ENCODE measurements at places on chromosomes 16 and 17.

GRCh38 chr17:80646328-80646727, 101.7 kb downstream of the RPTOR start:
- DNase-seq = no peak

DNA sequence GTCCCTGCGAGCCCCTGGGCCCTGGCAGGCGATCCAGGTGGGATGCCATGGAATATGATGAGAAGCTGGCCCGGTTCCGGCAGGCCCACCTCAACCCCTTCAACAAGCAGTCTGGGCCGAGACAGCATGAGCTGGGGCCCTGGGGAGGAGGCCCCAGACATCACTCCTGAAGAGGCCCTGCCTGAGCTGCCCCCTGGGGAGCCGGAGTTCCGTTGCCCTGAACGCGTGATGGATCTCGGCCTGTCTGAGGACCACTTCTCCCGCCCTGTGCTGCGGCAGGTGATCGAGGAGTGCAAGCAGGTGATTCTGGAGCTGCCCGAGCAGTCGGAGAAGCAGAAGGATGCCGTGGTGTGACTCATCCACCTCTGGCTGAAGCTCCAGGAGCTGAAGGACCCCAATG, 33.1 kb downstream of the CDRT15L2 start:
- DNase-seq = no peak

GRCh38 chr16:4780235-4780634, 7.9 kb downstream of the SEPTIN12 start:
- DNase-seq = no peak

DNA sequence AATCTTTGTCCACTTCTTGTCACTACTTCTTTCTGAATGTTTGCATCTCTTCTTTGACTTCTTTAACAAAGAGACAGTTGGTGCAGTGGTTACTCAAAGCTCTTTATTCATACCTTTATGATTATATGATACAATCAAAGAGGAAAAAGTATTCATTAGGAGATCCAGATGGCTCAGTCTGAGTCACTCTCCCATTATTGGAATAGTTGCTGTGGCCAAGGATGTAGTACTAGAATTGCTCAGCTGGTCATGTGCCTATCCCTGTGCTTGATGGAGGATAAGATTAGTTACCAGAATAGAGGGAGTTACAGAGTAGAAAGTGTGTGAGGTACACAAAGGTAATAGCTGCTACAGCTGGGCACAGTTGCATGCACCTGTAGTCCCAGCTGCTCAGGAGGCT, 18.3 kb downstream of the BCAS3 start:
- no peak for DNase-seq

DNA sequence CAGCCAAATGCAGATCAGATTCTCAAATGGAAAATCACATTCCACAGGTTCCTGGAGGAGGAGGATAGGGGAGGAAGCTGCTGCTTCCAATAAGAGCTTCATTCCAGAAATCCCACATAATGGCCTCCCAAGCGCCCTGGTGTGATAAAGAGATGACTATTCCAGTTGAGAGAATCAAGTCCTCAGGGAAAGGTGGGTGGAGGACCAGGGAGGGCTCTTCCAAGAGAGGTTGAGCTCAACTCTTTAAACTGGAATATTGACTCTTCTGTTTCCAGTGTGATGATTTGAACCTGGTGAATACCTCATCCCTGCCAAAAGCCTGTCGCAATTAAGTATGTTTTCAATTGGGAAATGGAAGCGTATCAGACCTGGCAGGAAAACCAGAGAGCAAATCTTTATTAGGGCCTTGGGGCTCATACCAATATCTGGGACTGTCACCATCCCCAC, 81.4 kb upstream of the DYNLRB2 start:
- no peak for DNase-seq

DNA sequence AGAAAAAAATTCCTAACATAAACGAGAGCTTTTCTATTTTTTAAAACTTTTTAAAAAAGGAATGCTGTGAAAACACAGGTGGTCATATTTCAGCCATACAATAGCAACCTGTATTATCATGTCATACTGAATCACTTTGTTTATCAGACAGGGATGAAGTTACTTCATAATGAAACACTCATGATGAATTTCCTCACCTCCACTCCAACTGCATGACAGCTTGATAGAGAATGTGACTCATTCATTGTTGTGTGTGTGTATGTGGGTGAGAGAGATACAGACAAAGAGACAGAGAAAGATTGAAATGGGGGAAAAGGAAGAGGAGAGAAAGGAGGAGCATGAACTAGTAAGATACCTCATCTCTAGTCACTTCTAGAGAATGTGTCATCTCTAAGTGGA, 109.0 kb downstream of the SYCE1L start:
- no peak for DNase-seq

DNA sequence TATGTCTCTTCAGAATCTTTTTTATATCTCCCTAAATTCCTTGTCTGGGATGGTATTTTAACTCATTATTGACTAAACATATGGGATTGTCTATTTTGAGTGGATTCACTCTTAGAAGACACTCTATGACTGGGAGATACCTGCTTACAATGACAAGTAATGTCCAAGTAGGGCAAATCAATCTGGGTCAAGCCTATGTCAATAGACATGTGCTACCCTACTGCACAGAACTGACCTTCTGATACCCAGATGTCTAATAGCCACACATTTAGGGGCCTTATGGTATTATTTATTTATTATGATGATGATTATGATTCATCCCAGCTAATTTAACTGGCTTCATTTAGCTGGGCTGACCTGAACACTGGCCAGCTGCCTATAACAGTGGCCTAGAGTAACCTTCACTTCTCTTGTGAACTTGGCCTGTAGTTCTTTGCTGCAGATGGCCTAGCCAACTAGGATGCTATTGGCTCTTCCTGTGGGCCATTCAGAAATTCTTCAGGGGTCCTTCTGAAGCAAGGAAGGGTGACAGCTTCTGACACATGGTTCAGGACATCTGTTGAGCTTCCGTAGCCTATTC, 138.0 kb downstream of the ANKFN1 start:
- DNase-seq = no peak
